ENCODE measurements at places on chromosomes 1 and 21.

- DNase-seq: no peak
These were observed 39.2 kb downstream of the PRMT6 start for GRCh38 chr1:107095647-107096046.

- no peak for DNase-seq
These were observed 11.3 kb upstream of the RIPK4 start for GRCh38 chr21:41777951-41778815.

- DNase-seq: no peak
These were observed 710 bp downstream of the KLHL20 start for GRCh38 chr1:173715538-173715844.

DNA sequence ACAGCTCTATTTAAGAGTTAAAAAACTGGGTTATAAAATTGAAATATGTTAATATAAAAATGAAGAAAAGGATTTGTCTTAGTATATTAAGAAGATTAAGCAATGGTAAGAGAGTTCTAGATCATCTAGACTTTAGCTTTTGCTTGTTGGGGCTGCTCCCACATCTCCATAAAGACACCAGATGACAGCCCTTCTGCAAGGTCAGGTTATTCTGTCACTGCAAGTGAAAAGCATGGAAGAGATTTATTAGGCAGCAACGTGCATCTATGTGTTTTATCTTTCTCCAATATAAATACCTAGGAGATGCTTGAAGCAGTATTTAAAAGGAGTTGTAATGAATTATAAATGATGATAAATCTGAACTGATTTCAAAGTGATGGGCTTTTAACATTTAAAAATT is 1560.4 kb downstream of the AMY1C start:
- no peak for DNase-seq

DNA sequence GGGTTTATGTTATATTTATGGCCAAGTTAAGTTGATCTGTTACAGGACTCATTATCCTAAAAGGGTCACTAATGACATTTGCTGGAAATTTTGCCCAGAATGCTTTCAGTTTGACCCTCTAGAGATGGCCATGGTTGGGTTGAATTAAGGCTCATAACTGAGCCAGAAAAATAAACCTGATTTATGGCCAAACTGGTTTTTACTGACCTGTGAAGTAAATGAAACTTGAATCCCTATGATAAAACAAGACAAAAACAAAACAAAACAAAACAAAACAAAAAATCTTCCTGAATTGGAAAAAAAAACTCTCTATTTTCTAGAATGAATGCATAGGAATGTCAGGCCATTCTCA is 72.5 kb upstream of the CLDN14 start:
- no peak for DNase-seq

- DNase-seq: no peak
These were observed 188.3 kb upstream of the ZRANB2 start for GRCh38 chr1:71269179-71269578.

- no peak for DNase-seq
These were observed 15.1 kb downstream of the POU3F1 start for GRCh38 chr1:38031513-38031866.

DNA sequence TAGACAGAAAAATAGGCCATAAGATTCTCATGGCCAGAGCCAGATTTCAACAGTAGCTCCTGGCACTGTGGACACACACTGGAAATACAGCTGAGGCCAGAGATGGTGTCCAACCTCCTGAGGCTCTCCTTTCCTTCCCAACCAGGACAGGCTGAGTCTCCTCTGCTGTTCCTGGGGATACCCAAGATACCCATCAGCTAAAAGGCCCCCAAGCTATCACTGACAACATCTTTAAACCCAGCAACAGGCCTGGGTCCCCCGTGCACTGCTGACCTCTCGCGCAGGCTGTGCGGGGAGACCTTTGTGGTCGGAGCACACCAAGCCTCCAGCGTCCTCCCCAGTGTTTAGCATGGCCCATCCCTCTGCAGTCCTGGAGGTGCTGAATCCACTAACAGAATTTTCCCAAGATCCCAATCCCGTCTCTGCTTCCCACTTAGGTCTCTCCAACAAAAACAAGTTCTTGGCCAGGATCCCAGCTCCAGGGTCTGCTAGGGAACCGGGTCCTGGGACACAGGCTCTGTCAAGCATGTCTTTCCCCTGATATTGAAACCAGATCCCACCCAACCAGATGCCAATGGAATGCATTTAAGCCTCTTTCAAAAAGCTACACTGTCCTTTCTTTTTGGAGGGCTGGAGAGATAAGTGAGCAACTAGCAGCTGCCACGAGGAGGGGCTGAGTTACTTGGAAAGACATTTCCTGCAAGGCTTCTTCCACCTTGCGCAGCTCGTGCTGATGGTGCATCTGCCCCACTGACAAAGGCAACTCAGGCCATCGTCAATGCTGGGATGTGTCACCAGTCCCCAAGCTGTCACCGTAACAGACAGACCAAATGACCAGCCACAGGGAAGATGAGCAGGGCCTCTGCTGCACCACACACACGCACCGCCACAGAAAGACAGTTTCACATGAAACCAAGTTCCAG is 73.2 kb downstream of the BCAR3 start:
- no peak for DNase-seq

DNA sequence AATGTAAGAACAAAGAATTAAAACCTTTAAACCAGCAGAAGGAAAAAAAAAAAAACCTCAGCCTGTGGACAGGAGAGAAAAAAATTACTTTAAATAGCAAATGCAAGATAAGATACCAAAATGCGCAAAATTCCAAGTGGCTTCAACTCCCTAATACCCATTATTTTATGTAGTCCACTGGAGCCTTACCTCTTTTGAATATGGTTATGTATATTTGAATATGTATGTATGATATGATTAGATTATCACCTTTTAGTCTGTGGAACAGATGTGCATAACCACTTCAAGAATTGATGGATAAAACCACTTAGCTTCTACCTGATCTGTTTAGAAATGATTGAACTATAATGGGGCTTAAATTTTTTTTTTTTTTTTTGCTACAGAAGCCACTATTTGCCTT is 52.4 kb upstream of the C1orf115 start:
- DNase-seq: no peak
